ENCODE measurements at places on chromosomes 2 and 18.

GRCh38 chr2:120398051-120398995 lies 52.4 kb downstream of the INHBB start:
- DNase-seq, result peak; percentile 10

DNA sequence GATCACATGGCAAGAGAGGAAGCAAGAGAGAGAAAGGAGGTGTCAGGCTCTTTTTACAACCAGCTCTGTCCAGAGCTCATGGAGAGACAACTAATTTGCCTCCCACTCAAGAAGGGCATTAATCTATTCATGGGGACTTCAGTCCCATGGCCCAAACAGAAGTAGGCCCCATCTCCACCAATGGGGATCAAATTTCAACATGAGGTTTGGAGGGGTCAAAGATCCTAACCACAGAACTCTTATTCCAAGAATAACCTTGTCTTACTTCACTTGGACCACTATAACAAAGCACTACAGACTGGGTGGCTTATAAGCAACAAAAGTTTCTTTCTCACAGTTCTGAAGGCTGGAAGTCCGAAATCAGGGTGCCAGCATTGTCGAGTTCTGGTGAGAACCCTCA lies 31.8 kb downstream of the GRB14 start:
- DNase-seq, result no peak

GRCh38 chr2:207767461-207768167 lies 2.1 kb downstream of the FZD5 start:
- DNase-seq, result no peak

GRCh38 chr2:25806941-25807340 lies 71.3 kb downstream of the ASXL2 start:
- DNase-seq, result no peak

GRCh38 chr2:20141056-20141762 lies 83.7 kb downstream of the SDC1 start:
- no peak for DNase-seq
